Activated T-helper 2 cell treated with anti-CD3 and anti-CD28 coated beads, Interferon-gamma antibody, Interleukin-2, Interleukin-4, amounts not matched to agents 10 μg/mL and 5 μg/mL and 100 μg/mL, durations not matched to agents 14 hours and 24 hours and 36 hours (primary cell): ENCODE measurements at places on chromosomes 2 and 18.
A peak's percentile ranks its signal among the peaks of the same experiment; 100 is the strongest.

DNA sequence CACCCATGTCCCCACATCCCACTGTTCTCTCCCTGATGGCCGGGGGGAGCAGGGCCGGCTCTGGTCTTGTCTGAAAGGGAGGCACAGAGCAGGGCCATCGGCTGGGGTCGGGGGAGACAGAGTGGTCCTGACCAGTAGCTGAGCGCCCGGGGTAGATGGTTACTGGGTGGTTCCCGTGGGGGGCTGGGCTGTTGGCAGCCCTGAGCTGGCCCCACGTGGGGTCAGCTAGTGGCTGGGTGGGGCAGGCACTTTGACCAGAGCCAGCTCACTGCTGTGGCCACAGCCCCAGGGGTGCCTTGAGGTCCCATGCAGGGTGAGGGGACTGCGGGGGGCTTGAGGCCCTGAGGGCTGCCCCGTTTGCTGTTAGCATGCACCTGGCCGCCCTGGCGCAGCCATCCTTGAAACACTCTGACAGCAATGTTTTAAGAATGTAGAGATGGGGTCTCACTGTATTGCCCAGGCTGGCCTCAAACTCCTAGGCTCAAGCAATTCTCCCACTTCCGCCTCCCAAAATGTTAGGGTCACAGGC, 12.3 kb upstream of the NEU4 start:
- H3K27ac ChIP-seq = no peak overlapping the region
- no peaks in the 10 kb centered on the region for H3K4me1 ChIP-seq
- no peak overlapping the region for H3K4me3 ChIP-seq
- no peak for DNase-seq
- no peaks in the 10 kb centered on the region for H3K36me3 ChIP-seq
- no peaks in the 10 kb centered on the region for H3K27me3 ChIP-seq

- no peak overlapping the region for H3K4me3 ChIP-seq
- DNase-seq = no peak
- no peak overlapping the region for H3K27ac ChIP-seq
- peaks cover 52% of the 10 kb centered on the region for H3K36me3 ChIP-seq
- no peaks in the 10 kb centered on the region for H3K27me3 ChIP-seq
- H3K4me1 ChIP-seq = peaks cover 1% of the 10 kb centered on the region
Observed at GRCh38 chr2:17765398-17765797, 11.5 kb downstream of the GEN1 start.

- no peaks in the 10 kb centered on the region for H3K4me1 ChIP-seq
- H3K27ac ChIP-seq = no peak overlapping the region
- H3K27me3 ChIP-seq = peaks cover 3% of the 10 kb centered on the region
- H3K4me3 ChIP-seq = no peak overlapping the region
- no peak for DNase-seq
- H3K36me3 ChIP-seq = no peaks in the 10 kb centered on the region
Observed at GRCh38 chr18:75185460-75185859, 23.5 kb downstream of the PTGR3 start.

DNA sequence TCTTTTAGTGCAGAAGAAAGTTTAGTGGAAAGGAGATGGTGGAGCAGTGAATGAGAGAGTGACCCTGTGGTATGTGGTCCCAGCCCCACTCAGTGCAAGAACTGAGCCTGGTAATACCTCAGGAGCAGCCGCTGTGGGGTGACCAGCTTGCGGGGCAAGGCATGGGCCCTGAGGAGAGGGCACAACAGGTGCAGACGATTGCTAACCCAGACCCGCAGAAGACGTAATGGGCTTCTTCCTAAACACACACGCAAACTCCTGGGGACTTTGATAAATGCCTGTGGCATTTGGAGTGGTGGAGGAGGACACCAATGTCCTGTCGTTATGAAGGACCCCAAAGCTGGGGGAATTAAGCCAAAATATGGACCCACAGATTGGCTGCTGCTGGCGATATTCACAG, 78.7 kb downstream of the GFPT1 start:
- H3K4me1 ChIP-seq = peaks cover 7% of the 10 kb centered on the region
- DNase-seq = no peak
- no peak overlapping the region for H3K27ac ChIP-seq
- H3K4me3 ChIP-seq = no peak overlapping the region
- peaks cover 6% of the 10 kb centered on the region for H3K36me3 ChIP-seq

DNA sequence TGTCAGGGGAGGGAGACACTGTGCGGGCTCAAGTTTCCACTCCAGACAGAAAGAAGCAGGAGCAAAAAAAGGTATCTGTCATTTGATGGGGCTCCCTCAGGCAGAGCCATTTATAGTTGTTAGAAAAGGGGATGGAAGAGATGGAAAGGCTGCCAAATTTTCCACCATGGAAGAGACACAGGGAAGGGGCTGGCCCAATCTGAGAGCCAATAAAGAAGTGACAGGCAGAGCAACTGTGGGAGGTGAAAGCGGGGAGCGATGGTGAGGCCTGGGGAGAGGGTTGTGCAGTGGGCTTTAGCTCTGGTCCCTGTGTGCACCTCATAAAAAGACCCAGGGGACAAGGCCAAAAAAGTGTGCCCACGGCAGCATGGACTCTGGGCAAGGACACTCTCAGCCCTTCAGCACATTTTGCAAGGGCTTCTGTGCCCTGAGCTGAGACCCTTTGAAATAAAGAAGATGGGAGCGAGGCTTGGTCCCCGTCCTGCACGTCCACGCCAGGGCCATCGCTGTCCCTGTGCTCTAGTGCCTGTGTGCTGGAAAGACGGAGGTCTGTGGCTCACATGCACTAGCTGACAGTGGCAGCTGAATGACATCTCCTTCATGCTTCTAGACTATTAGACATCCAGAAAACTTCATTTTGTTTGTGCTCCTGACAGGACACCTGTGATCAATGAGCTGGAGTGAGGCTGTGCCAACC, 456.7 kb upstream of the HS6ST1 start:
- H3K27me3 ChIP-seq = no peaks in the 10 kb centered on the region
- H3K36me3 ChIP-seq = no peaks in the 10 kb centered on the region
- no peaks in the 10 kb centered on the region for H3K4me1 ChIP-seq
- no peak overlapping the region for H3K4me3 ChIP-seq

- H3K4me1 ChIP-seq = no peaks in the 10 kb centered on the region
- no peak overlapping the region for H3K27ac ChIP-seq
- H3K36me3 ChIP-seq = no peaks in the 10 kb centered on the region
- H3K4me3 ChIP-seq = no peak overlapping the region
- peaks cover 1% of the 10 kb centered on the region for H3K27me3 ChIP-seq
Observed at GRCh38 chr18:46719388-46719787, 37.5 kb downstream of the ST8SIA5 start.

DNA sequence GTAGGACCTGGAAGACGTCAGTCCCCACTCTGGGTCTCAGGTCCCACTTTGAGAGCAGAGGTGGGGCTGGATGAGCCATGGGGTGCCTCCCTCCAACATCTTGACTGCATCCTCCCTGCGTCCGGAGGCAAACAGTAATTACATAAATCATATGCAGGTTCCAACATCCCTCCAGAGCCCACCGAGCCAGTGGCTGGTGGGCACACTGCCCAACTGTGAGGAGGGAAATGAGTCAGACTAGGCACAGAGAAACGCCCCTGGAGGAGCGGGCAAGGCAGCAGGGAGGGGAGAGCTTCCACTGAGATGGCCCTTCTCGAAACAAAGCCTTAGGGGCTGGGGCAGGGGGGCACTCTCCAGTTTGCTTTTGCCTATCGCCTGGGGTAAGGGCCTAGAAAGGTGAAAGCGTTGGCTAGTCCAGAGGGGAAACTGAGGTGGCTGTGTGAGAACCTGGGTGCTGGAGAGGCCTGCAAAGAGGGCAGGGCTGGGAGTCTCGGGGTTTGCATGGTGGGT, 168.2 kb upstream of the MYCN start:
- DNase-seq = no peak
- H3K27me3 ChIP-seq = no peaks in the 10 kb centered on the region
- no peak overlapping the region for H3K27ac ChIP-seq
- H3K4me1 ChIP-seq = no peaks in the 10 kb centered on the region
- no peaks in the 10 kb centered on the region for H3K36me3 ChIP-seq

DNA sequence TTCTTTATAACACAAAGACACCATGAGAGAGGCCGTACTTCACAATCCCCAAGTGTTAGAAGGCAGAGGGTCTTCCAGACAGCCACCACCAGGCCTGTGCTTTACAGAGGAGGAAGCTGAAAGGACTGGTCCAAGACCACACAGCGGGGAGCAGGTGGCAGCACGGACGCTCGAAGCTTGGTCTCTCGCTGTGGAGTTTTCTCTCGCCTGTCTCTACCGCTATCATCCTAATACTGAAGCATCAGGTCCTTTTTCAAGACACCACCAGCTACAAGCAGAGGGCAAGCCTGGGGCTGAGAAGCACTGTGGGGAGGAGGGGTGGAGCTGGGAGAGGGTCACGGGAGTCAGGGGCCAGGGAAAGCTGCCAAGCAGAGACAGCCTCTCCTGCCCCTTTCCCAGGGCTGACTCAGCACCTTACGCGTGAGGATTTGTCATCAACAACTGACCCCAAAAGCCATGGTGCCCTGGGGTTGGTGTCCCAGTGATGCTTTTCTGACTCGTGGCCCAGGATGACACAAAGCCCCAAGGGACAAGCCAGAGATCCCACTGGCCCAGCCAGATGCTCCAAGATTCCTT, 31.9 kb upstream of the FOSL2 start:
- peak overlapping the region; percentile 9 for H3K4me3 ChIP-seq
- peaks cover 4% of the 10 kb centered on the region for H3K27me3 ChIP-seq
- H3K27ac ChIP-seq = peak overlapping the region; percentile 66
- peaks cover 76% of the 10 kb centered on the region for H3K4me1 ChIP-seq

DNA sequence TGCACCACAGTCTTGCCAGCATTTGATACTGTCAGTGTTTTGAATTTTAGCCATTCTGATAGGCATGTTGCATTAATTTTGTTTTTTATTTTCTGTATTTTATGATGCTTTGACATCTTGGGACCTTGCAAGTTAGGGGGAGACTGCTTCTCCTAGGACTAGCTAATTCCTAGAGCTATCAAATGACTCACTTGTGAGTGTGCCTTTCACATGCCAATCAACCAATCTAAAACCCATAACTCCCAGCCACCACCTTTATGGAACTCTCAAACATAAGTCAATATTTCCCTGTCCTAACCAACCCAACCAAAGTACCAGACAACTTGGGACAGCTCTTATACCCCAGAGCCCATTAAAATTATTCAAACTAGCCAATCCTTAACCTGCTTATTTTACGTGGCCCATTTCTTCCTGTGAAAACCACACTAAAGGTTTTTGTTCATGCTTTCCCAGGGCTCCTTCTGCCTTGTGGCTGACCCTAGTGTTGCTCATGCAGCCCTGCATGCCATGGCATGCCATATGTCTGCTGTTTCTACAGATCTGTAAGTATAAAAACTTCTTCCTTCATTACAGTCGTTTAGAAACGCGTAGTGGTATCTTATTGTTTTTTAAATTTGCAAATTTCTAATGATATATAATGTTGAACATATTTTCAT, 230.1 kb downstream of the GPD2 start:
- DNase-seq = no peak
- no peak overlapping the region for H3K27ac ChIP-seq
- H3K36me3 ChIP-seq = no peaks in the 10 kb centered on the region
- peaks cover 3% of the 10 kb centered on the region for H3K27me3 ChIP-seq

DNA sequence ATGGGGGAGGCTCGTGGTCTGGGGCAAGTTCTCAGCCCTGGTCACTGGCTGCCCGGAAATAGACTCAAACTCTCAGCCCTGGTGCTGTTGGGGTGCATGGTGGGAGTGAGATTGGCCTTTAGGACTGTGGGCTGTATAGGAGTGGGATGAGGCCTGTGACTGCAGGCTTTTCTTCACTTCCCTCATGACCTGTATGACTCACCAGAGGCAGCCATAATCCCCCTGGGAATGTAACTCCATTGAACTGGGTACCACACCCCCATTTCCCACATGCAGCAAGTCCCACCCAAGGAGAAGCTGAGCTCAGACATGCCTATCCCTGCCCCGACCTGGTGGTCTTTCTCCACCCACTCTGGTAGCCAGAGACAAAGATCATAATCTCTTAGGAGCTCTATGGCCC, 177.7 kb upstream of the OSR1 start:
- no peak overlapping the region for H3K4me3 ChIP-seq
- H3K27ac ChIP-seq = no peak overlapping the region
- no peaks in the 10 kb centered on the region for H3K27me3 ChIP-seq
- DNase-seq = no peak

DNA sequence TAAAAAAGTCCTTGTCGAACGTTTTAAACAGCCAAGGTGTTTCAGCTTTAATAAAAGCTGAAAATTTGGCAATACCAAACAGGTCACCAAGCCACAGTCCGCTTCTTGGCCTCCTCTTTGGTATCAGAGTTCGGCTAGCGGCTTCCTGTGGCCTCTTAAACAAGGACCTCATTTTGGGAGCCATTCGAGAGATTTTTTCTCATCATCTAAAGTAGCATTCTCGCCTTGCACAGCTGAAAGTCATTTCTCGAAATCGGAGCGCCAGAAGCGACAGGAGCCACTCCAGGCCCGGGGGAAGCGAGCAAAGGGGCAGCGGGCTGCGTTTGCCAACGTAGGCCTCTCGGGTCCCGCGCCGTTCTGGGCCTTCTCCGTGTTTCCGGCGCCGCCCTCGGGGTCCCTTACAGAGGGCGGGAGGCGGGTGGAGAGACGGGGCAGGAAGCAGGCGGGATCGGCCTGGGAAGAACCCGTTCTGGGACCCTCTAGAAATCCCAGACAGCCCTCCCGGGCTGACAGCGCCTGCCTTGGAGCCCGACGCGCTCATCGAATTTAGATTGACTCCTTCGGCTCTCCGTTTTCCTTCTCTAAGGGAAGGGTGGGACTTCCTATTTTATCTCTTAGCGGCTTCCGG, 522 bp upstream of the ZNF407 start:
- no peaks in the 10 kb centered on the region for H3K27me3 ChIP-seq
- peaks cover 52% of the 10 kb centered on the region for H3K36me3 ChIP-seq
- H3K27ac ChIP-seq = peak overlapping the region; percentile 98
- peak overlapping the region; percentile 96 for H3K4me3 ChIP-seq

DNA sequence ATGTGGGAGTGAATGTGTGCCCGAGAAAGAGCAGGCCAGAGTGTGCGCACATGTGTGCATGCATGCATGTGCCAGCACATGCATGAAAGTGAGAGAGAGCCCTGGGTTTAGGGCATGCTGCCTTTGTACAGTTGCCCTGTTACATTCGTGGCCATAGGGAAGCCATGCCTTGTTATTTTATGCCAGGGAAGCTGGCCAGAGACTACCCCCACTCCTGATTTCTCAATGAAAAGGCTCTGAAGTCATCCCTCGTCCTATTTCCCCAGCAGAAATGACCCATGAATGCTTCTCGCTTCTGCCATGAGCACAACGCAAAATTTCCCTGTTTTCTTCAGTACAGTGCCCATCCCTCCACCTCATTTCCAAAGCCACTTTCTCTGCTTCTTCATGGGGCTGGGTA, 143.0 kb downstream of the CELF4 start:
- DNase-seq = no peak
- H3K4me3 ChIP-seq = no peak overlapping the region
- H3K27ac ChIP-seq = no peak overlapping the region
- H3K36me3 ChIP-seq = no peaks in the 10 kb centered on the region
- no peaks in the 10 kb centered on the region for H3K27me3 ChIP-seq

GRCh38 chr2:36413218-36413617, 57.6 kb downstream of the CRIM1 start:
- H3K27ac ChIP-seq = no peak overlapping the region
- DNase-seq = no peak
- no peaks in the 10 kb centered on the region for H3K4me1 ChIP-seq

DNA sequence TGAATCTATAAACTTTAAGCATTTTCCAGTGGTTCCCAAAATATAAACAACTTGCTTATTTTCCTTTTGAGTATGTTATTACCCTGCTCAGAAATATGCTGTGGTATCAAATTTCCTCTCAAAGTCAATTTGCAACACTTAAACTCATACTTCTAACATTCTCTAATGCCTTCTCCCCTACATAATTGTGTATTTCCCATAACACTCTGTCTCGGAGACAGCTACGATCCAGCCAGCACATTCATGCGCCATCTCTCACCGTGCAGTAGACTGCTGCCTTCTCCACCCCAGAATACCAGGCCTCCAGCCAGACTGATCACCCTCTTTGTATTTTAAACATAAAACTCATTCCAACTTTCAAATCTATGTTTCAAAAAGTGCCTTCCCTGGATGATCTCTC, 41.8 kb downstream of the TIMM21 start:
- no peak overlapping the region for H3K4me3 ChIP-seq
- H3K27ac ChIP-seq = no peak overlapping the region
- no peak for DNase-seq
- H3K36me3 ChIP-seq = no peaks in the 10 kb centered on the region
- no peaks in the 10 kb centered on the region for H3K4me1 ChIP-seq
